Breast epithelium (tissue), 4 donors: ENCODE measurements at places on chromosomes 4 and X.

DNA sequence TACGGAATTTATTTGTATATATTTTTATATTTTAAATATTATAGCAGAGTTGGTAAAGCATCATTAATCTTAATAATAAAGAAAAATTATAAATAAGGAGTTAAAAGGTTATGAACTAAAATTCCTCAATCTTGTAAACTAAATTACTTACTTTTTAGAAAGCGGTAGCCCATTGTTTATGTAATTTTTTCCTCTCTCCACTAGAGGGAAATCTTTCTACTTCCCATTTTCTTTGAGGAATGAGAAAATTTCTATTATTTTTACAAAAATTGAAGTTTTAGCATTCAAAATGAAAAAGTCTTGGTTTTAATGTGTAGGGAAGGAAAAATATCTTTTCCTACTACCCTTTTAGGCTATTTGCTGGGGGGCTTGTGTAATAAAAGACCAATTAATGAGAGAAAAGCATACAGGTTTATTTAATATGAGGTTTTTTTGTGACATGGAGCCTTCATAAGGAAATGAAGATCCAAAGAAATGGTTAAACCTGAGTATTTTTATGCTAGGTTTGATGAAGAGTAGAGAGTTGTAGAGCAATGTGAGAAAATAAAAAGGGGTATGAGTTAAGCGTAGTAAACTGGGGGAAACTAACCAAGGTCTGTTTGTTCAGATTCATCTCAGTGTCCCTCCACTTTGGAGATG is 68.7 kb upstream of the ADAD1 start:
- no peak for DNase-seq

DNA sequence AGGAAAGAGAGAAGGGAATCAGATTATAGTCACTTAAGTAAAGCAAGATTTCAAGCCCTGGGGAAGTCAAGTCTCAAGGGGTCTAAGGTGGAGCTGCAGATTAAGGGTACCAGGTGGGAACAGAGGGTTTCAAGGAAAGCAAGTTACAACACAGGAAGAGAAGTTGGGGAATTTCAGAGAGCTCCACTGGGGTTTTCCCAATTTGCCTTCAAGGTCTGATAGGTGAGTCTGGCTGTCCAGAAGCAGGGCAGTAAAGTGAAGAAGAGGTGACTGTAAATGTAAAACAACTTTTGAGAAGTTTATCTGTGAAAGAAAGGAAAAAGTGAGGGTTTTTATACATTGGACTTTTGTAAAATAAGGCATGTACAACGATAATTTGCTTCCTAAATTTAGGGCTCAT is 37.1 kb upstream of the TRPC3 start:
- DNase-seq = no peak

- DNase-seq = no peak
These were observed 295.4 kb upstream of the FAM241A start for GRCh38 chr4:111849746-111850284.

- no peak for DNase-seq
These were observed 35.3 kb upstream of the VSIG4 start for GRCh38 chrX:66074920-66075879.

- no peak for DNase-seq
These were observed 114.6 kb downstream of the TBCK start for GRCh38 chr4:106201373-106201772.

DNA sequence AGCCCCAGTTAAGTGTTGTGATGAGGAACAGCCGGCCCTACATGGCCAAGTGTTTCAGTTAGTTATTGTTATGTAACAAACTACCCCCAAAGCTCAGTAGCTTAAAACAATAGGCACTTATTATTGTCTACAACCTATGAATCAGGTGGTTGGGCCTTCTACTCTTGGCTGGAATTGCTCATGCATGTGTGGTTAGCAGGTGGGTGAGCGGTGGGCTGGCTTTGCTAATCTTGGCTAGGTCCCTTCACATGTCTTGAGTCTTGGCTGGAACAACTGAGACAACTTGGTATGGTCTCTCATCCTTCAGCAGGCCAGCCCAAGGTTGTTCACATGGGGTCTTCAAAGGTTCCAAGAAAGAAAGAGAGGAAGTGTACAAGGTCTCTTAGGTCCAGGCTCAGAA is 54.5 kb upstream of the CHRNA9 start:
- DNase-seq = no peak
